CD4-positive, alpha-beta T cell treated with Interleukin-4 for 4 hours (primary cell): ENCODE measurements at places on chromosomes 1 and 21.

- no peak for DNase-seq
These were observed 768.4 kb upstream of the ADGRL2 start for GRCh38 chr1:81032374-81032773.

- no peak for DNase-seq
These were observed 11.7 kb upstream of the EXTL1 start for GRCh38 chr1:26009796-26010447.

DNA sequence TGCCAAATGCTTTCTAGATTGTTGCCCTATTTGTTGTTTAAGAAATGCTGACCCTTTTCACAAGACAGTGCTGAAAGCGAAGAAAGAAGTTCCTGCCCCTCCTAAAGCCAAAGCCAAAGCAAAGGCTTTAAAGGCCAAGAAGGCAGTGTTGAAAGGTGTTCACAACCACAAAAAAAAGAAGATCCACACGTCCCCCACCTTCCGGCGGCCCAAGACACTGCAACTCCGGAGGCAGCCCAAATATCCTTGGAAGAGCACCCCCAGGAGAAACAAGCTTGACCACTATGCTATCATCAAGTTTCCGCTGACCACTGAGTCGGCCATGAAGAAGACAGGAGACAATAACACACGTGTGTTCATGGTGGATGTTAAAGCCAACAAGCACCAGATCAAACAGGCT is 55.7 kb downstream of the PSMG1 start:
- no peak for DNase-seq

- no peak for DNase-seq
These were observed 114.8 kb downstream of the PRDM16 start for GRCh38 chr1:3183813-3184212.

DNA sequence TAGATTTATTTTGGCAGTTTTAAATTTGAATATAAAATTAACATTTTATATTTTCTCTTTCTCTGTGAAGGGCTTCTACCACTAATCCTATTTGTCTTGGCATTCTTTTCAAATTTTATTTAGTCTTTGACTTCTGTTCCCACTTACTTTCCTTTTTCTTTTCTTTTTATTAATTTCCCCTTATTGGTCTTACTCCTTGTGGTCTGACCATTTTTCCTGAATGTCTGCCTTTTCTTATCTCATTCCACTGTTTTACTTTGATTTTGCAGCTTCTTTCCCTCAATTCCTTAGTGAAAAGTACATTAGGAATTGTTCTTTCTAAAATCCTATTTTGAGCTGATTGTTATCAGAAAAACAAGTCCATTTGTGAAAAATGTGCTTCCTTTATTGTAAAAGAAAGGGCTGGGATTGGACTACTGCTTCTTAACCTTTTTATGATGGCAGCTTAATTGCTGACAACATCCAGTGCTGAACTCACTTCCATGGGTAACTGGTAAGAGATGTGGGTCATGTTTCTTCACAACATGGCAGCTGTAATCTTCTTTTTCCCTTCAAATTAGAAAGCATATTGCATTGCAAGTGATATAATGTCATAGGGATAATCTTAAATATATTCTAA is 284.6 kb downstream of the DNM3 start:
- no peak for DNase-seq

- DNase-seq, result no peak
These were observed 54.7 kb downstream of the MRPS6 start for GRCh38 chr21:34128124-34128523.

- no peak for DNase-seq
These were observed 708.4 kb downstream of the KCNT2 start for GRCh38 chr1:195899762-195900352.

- DNase-seq, result no peak
These were observed 84.0 kb downstream of the MAN1C1 start for GRCh38 chr1:25700626-25701025.

DNA sequence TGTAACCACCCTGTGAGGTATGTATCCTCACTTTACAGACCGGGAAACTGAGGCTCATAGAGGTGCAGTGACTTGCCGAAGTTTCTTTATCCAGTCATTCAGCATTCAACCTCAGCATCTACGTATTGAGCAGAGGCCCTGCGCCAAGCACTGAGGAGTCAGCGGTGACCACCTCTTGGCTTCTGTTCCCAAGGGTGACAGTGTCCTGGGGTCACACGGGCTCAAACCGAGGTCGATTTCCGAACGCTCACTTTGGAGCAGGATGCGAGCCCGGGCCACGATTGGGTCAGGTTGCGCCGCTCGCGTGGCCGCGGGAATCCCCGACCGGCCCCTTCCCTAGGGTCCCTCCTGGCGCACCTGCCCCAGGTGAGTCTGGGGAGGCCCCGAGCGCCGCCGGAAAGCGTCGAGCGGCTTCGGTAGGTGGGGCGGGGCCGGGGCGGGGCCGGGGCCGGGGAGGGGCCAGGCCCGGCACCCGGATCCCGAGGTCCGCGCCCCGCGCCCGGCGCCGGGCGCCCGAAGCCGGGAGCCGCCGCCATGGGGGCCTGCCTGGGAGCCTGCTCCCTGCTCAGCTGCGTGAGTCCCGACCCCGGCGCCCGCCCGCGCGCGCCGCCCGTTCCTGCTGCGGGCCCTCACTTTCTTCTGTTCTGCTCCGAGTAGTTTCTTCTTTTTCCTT is at the start of gene SERINC2:
SERINC2 (plus strand) TSS at position 482 of the 673 bp plus-strand sequence; CDS start at position 535, 53 bp downstream.
- no peak for DNase-seq

DNA sequence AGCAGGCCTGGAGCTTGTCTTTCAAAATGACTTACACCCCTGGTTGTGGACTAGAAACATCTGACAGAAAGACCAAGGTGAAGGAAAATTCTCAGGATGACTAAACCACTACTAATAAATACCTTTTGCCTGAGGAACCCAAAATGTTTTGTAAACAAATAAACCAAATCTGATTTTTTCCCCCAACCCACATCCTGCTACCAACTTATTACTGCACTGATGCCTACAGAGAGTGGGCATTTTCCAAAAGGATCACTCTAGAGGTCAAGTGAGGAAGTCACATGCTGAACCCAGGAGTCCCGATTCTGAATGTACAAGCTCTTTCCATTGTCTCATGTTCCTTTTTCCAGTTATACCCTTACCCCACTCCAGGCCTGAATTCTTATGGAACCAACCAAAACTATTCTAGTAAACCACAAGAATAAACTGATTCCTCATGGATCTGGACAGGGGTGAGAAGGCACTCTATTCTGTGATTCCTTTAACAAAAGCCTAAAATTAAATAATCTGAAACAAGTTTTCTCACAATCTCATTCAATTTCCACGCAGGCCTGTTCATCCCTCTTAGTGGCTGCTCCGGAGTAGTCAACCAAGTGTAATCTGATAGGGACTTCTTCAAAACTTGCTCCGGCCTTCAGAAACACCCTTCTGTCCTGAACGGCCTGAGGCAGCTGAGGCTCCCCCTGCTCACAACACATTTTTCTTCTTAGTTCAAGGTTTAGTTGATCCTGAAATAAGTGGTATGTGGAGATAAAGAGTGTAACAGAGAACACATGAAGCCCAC is 1.4 kb downstream of the PI4KB start:
- no peak for DNase-seq

- no peak for DNase-seq
These were observed 17.9 kb downstream of the CSRP1 start for GRCh38 chr1:201488830-201489589.

GRCh38 chr1:204398197-204399125 is 13.2 kb downstream of the PPP1R15B start:
- DNase-seq, result peak; percentile 78

- no peak for DNase-seq
These were observed 43.4 kb downstream of the KIF1B start for GRCh38 chr1:10253755-10254154.

GRCh38 chr1:157490467-157491165 is 61.7 kb downstream of the FCRL5 start:
- peak; percentile 32 for DNase-seq

GRCh38 chr1:40986956-40987355 is 7.5 kb downstream of the CTPS1 start:
- DNase-seq, result no peak

DNA sequence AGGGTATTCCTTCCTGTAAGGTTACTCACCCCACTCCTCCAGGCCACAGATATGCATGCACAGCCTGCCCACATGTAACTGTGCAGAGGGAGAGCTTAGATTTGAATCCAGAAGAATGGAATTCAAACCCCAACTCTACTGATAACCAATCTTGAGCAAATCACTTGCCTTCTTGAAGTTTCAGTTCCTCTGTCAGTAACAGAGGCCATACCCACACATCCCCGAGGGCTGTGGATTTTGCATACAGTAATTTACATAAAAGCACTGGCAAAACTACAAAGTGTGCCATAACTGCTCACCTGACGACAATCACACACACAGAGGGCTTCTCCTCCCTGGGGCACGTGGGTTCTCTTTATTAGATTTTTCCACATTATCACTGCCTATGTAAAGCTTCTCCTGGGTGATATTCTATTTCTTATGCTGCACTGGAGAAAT is 18.6 kb downstream of the CD247 start:
- DNase-seq, result no peak

DNA sequence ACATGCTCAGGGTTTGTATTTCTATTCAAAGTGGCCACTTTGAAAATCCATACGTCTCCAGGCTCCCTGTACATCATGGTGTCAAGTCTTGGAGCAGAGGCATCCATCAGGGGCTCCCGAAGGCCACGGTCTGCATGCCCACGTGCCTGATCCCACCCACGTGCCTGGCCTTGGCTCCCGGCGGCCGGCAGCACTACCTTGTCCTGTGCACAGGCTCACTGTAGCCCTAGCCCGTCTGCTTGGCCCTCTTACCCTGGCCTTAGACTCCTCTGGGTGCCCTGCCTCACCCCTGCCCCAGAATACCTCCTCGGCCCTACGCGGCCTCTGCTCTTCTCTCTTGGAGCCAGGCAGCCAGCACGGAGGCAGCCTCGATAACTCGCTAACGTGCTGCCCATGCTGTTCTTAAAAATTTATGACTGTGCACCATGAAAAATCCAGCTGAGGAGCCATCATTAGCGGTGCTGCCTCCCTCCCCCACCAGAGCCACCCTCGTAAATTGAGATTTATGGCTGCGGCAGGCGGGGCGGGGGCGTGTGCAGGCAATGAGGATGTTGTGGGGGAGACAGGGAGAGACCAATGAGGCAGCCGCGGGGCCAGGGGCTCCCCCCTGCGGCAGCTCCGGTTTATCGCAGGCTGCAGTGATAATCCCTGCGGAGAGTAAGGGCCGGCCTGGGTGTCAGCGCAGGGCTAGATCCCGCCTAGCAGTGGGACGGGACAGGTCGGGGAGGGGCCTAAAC is 24.6 kb downstream of the DMAP1 start:
- no peak for DNase-seq

GRCh38 chr1:187041104-187041503 is 212.4 kb downstream of the PLA2G4A start:
- DNase-seq, result no peak

- DNase-seq, result no peak
These were observed 145.1 kb upstream of the CTTNBP2NL start for GRCh38 chr1:112250892-112251291.

DNA sequence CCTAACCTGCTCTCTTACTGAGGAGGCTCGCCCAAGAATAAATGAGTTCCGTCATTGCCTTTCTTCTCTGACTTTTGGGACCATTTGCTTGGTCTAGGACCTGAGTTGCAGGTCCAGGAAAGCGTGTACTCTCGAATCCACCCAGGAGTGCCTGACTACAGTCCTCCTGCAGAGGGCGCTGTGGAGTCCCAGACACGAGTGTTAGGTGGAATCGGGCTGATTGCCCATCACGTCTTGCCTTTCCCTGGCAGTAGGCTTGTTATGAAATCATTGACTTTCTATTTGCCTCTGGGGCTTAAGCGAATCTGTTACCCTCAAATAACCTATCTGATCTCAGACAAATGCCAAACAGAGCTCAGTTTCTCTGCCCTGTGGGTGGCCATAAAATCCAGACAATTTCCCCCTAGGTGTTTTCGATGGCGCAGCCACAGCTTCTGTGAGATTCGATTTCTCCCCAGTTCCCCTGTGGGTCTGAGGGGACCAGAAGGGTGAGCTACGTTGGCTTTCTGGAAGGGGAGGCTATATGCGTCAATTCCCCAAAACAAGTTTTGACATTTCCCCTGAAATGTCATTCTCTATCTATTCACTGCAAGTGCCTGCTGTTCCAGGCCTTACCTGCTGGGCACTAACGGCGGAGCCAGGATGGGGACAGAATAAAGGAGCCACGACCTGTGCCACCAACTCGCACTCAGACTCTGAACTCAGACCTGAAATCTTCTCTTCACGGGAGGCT is at the start of gene IL20:
IL20 (plus strand) TSS at position 685 of the 733 bp plus-strand sequence. CDS start 230 bp downstream, outside the sequence.
- peak; percentile 75 for DNase-seq

- no peak for DNase-seq
These were observed 60.6 kb downstream of the C1orf94 start for GRCh38 chr1:34237151-34237815.

- DNase-seq, result peak; percentile 63
These were observed at the start of gene LAPTM5 for GRCh38 chr1:30757352-30758120. TSS of gene LAPTM5 (minus strand) at chr1:30757774. CDS start at chr1:30757745, 29 bp downstream.

GRCh38 chr21:37452227-37452626 is 85.7 kb downstream of the DYRK1A start:
- no peak for DNase-seq

DNA sequence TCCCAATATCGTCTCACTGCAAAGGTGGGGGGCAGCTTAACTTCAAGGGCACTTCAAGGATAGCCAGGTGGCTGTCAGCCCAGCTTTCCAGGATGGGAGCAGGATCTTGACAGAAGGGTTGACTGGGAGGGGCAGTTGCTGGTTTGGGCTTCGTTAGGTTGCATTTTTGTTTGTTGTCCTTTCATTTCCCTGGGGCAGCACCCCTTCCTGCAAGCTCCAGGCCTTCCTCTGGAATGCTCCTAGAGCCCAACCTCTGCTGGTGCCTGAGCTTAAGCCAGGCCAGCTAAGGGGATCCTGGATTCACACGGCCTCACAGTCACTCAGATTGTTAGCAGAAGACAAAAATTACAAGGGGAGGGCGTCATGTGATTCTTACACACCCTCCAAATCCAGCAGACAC is 4.1 kb upstream of the OLIG2 start:
- DNase-seq, result no peak

DNA sequence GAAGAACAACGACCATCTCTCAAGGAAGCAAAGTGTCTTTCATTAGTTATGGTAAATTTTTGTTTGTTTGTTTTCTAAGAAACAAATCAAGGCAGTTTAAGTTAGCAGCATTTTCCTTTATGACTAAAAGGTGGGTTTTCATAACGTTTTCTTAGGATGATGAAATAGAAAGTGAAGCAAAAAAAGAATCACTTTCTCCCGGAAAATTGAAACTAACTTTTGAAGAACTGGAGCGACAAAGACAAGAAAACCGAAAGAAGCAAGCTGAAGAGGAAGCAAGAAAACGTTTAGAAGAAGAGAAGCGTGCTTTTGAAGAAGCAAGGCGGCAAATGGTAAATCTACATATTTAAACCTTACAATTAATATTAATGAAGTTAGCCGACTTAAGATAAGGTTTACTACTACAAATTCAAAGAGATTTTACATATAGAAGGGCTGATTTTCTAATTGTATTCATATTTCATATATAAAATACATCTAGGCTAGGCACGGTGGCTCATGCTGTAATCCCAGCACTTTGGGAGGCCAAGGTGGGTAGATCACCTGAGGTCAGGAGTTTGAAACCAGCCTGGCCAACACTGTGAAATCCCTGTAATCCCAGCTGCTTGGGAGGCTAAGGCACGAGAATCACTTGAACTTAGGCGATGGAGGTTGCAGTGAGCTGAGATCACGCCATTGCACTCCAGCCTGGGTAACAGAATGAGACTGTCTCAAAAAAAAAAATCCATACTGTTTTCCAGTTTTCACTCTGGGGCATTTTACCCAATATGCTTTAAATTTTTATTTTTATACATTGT is 38.3 kb downstream of the NEXN start:
- peak; percentile 14 for DNase-seq
